ENCODE measurements at places on chromosomes 11 and 22.

DNA sequence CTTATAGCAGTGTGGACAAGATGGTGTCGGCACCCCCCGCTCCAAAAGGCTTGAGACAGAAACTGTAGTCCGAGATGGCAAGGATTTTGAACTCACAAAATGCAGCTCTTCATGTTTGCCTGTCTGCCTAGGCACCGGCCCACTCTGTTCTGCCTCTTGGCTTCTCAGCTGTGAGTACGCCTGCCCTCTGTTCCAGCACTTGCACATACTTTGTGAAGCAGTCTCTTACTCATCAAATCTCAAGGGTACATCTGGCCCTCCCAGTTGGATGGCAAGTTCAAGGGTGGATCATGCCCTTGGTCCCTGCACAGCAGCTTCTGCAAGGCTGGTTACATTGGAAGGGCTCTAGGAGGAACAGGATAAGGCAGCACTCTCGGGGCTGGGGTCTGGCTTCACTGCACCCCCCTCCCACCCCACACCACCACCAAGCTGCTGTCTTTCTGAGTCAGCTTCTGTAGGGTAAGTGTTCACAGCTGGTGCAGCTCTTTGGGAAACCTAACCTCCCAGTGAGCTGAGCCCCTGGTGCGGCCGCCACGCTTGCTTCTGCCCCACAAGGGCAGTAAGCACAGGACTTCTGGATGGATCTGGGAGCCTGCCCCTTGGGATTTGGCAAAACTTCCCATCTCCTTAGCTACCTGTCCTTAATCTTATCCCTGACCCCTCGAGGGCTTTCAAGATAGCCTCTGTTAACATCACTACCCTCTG, 37.2 kb downstream of the FAM83F start:
- DNase-seq = no peak

GRCh38 chr11:74630043-74630442, 37.7 kb downstream of the POLD3 start:
- no peak for DNase-seq

- peak; percentile 87 for DNase-seq
Measured at GRCh38 chr11:64341851-64342791, 2.1 kb downstream of the CCDC88B start.

- no peak for DNase-seq
Measured at GRCh38 chr11:120775986-120776951, 247.6 kb upstream of the TBCEL start.

DNA sequence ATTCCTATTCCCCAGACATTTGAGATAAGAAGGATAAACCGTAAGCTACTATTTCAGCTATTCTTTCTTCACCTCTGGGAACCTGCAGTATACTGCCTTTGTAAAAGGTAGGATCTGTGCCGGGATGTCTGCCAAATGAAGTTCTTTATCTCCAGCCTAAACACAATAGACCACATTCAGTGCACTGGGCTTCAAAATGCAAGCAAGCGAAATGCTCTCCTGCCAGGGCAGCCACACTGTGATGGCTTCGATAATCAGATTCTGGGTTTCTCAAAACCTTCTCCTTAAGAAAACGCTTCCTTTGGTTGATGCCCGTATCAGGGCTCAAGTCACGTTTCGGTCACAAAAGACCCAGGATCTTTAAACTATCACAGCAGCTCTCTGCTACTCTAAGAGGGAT, 299.5 kb upstream of the B3GAT1 start:
- DNase-seq = no peak

DNA sequence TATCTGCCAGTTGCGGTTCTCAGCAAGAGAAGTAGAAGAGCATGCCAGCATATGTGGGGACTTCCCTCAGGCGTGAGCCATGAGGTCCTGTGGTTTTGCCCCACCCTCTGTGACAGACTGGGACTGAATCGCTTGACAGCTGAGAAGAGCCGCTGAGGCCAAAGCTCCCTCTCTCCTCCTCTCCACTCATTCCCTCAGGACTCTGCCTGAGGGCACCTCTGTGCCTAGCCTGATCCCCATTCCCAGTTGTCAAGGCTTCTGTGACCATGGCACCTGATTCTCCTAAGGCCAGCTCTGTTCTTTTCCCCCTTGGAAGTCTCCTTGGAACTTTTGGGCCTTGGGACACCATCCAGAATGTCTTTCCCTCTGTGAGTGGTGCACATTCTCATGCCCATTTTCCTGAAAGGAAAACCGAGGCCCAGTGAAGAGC, 27.0 kb downstream of the ART5 start:
- DNase-seq = peak; percentile 75

DNA sequence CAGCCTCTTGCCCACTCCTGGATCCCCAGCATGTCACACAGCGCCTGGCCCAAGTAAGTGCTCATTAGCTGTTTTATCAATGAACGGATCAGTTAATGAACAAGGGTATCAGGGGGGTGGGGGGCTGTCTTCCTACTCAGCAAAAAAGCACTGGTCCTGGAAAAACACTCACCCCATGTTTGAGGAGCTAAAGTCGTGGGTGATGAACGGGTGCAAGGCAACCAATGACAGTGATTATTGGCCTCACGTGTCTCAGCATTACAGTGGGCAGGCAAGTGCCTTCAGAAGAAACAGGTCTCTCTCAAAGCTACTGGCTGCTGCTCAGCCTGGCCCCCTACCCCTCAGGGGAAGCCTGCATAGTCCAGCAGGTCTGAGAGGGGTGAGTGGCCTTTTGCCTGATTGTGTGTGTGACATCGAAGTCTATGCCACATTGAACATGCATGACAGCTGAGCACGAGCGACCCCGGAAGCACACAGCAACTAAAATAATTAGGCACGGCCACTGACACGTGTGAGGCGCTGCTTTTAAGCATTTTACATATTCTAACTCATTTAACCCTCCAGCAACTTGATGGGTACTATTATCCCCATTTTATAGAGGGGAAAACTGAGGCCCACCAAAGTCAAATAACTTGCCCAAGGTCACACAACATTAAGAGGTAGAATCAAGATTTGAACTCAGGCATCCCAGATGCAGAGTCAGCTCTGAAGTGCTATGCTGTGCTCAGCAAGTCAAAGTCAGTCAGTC, 2.6 kb upstream of the MS4A10 start:
- no peak for DNase-seq

GRCh38 chr22:34878171-34878570, 187.8 kb upstream of the ISX start:
- DNase-seq = no peak

DNA sequence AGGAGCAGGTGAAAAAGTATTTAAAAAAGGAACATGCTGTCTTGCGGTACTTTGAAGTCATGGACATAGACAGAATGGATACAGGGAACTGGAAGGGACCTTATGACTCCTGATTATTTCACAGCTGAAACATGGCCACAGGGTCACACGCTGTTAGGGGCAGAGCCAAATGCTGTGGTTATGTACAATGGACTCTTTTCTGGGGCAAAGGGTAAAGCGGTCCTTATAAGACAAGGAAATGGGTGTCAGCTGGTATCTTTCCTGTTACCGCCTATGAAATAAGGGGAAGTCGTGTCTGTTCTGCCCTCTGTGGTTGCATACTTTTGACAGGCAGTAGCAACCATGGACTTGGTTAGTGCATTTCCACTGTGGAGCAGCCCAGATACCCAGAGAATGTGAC, 12.8 kb upstream of the ST14 start:
- DNase-seq = peak; percentile 97

- DNase-seq = no peak
Measured at GRCh38 chr11:65615950-65616574, 486 bp downstream of the PCNX3 start.

Measured in Kasumi-1 (cell line).